ENCODE measurements at places on chromosomes 5 and 9. TPM values are rescaled to one million over a fixed set of nuclear protein-coding genes. Genes with fewer than 3 reads are reported as not detected.

Gene PCDHGB2
- total RNA-seq, result 3.1 TPM

Gene JAK2
- total RNA-seq, result 25.1 TPM

Gene SEMA4D
- total RNA-seq, result 16.9 TPM

- DNase-seq, result no peak
Observed at GRCh38 chr9:77163884-77164283, 13.4 kb upstream of the VPS13A start.

DNA sequence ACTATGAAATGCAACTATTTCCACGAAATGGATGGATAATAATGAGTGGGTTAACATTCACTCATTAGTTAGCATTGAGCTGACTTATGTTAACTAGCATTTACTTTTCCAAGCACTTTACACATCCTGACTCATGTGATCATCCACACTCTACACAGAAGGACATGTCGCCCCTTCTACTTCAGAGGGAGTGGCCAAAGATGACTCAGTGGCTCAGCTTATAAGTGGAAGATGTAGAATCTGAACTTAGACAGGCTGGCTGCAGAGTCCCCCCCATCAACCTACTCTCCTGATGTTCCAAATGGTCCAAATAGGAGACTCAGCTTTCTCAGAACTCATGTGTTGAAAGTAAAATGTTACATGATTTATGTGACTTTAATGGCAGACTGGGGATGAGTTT lies 146.0 kb downstream of the ADCY2 start:
- no peak for DNase-seq

DNA sequence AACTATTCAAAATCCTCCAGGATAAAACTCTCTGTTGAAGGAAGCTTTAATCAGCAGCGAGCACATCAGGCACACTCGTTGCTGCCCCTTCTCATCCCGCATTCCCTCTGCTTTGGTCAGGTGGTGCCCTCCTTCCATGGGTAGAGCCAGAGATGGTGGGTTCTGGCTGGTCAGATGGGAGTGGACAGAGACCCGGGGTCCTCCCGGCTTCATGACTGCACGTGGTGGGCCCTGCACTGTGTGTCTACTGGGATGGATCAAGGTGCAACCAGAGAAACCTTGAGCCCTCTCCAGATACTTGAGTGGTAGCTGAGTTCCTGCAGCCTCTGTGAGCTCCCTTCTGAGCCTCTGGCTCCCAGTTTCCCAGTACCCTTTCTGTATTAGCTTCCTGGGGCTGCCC lies 36.3 kb downstream of the ROPN1L start:
- no peak for DNase-seq

- DNase-seq, result no peak
Observed at GRCh38 chr9:72454871-72455491, 66.4 kb upstream of the TMC1 start.

DNA sequence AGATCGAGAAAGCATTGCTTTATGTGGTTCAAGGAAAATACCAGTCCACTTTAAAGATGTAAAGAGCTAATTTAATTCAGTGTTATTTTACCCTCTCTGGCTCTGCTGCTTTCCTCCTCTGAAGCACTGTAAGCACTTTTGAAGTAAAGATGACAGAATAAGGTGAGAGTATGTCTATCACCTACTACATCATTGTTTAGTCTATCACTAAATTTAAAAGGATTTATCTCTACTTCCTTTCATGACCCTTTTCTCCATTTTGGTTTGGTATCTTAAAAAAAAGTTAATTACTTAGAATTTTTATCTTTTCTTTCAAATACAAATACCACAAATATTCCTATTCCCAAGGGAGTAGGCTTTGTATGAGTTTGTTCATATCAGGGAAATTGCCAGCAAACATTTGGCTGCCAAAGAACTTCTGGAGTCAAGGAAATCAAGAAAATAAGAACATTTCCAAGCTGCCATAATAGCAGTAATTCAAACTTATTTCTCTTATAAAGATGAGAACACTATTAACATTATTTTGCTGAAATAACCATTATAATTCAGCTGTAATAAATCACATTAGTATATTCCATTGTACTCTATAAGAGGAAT lies 77.8 kb downstream of the SLC38A9 start:
- no peak for DNase-seq

GRCh38 chr9:25733336-25733982 lies 55.2 kb upstream of the TUSC1 start:
- no peak for DNase-seq

DNA sequence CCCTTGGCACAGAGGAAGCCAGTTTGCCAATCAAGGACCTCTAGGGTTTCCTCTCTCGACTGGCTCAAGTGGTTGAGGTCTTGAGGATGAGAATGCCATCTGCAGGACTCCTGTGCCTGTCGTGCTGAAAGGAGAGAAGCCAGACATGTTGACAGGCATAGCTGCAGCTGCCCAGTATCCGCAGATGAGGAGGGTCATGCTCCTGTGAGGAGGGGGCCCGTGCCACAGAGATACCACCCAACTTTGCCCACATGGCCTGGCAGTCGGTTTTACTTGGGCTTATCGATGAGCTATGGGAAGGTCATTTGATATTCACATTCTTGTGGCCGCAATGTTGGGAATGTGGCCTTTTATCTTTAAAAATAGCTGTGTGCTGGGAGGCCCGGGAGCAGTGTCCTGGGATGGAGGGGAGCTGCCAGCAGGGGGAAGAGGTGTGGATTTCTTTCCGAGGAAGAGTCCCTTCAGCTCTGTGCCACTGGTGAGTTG lies 17.4 kb downstream of the FRMPD1 start:
- no peak for DNase-seq

DNA sequence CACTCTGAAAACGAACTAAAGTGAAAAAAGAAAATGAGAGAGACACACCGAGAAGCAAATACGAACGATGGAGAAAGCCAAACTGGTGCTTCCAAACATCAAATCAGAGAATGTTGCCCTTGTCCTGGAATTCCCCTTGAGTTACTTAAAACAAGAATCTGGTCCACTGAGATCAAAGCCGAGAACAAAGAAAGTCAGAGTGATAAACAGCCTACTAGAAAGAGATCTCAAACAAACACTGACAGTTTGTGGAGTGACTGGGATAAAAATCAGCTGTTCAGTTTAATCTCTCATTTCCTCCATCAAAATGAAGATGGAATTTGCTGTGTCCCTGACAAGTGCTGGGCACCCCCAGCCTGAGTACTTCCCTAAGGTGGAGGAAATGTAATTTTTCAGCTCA lies 582.6 kb downstream of the NR2F1-AS1 start:
- DNase-seq, result no peak

DNA sequence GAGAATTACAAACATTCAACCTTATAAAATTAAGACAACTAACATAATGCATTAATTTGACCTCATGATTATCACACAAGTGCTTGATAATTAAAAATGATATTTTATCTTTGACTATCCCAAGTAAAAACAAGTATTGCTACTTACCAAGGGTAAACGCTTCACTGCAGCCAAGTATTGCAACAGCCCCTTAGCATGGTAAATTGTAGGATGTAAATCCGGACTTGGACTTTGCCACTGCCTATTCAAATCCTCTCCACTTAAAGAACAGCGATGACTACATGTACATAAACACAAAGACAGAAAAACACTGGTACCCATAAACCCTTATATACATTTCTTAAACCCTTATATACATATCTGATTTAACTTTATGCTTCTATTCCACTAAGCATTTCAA lies 155.1 kb downstream of the AGTPBP1 start:
- no peak for DNase-seq

DNA sequence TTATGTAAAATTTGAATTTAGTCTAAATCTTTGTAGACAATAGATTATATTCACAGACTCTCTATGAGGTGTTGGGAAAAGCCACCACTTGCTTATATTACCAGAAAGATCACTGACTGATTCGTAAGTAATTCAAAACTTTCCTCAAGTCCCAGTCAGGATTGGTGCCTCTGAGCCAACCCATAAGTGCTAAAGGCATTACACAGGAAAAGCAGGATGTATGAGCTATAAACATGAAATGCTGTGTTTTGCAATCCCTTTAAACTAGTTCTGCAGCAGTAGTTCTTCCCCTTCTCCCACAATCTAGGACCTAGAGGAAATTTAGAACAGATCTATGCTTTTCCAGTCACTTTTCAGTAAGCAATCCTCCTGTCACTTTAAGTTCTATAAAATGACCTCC lies 48.0 kb downstream of the SHLD3 start:
- no peak for DNase-seq
